ENCODE measurements at places on chromosomes 4 and X.

DNA sequence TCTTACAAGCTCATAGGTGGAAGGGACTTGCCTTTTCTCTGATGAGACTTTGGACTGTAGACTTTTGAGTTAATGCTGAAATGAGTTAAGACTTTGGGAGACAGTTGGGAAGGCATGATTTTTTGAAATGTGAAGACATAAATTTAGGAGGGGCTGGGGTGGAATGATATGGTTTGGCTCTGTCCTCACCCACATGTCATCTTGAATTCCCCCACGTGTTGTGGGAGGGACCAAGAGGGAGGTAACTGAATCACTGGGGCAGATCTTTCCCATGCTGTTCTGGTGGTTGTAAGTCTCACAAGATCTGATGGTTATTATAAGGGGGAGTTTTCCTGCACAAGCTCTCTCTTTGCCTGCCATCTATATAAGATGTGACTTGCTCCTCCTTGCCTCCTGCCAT lies 777.9 kb downstream of the CENPC start:
- no peak for DNase-seq

DNA sequence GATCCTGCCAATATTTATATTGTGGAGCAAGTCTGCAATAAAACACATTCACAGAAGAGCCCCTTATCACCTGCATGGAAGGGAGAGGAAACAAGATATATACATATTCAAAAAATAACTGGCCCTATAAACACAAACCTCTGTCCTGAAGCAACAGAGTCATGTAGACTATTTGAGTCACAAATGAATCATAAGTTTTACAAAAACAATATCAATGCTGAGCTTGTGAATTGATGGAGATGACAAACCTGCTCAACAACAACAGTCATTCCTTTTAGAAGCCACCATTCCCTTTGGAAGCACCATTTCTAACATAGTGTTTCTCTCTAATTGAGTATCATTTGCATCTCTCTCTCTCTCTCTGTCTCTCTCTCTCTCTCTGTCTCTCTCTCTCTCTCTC lies 313.9 kb downstream of the MID1IP1 start:
- DNase-seq, result no peak

- peak; percentile 2 for DNase-seq
These were observed 153.6 kb downstream of the RASL11B start for GRCh38 chr4:53015681-53016080.

GRCh38 chrX:150326541-150327247 lies 36.4 kb upstream of the MAMLD1 start:
- no peak for DNase-seq

- no peak for DNase-seq
These were observed 162.4 kb upstream of the FMR1 start for GRCh38 chrX:147749308-147749707.

DNA sequence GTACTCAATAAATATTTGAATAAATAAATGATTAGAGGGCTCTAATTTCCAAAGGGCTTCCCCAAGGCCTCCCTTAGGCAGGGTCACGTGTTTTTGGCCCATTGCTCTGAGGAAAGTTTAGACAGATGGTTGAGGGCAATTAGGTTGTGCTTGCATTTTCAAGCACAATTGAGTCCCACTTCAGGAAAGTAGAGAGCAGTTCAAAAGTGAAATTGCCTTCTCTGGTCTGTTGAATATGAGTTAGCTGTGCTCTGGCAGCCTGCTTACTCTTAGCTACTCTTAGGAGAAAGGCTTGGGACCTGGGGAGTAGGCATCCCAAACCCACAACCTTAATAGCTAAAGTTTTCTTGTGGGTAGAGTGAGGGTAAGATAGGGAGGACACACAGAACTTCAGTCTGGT lies 9.0 kb upstream of the DRP2 start:
- no peak for DNase-seq

- no peak for DNase-seq
These were observed 100.7 kb upstream of the PTPN13 start for GRCh38 chr4:86493460-86493859.

Measured in NCI-H2029 treated with DMSO at 0.1 percent for 48 hours (cell line).